ENCODE measurements at places on chromosomes 1 and 21.

DNA sequence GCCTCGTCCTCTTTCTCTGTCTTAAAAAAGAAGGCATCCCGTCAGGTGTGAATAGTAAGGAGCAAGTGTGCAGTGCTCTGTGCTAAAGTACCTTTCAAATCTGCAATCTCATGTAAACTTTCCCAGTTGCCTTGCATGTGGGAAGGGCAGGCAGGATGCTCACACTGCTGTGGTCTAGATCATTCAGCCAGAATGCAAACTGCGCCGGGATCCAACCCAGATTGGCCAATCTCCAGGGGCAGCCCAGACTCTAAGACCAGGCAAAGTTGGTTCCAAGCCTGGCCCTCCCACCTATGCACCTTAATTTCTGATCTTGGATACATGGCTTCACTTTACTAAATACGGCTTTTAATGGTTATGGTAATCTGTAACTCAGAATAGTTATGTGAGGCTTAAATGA, 3.2 kb upstream of the MAP1LC3C start:
- DNase-seq: no peak

- no peak for DNase-seq
Measured at GRCh38 chr1:227317011-227317451, 1.3 kb downstream of the CDC42BPA start.

DNA sequence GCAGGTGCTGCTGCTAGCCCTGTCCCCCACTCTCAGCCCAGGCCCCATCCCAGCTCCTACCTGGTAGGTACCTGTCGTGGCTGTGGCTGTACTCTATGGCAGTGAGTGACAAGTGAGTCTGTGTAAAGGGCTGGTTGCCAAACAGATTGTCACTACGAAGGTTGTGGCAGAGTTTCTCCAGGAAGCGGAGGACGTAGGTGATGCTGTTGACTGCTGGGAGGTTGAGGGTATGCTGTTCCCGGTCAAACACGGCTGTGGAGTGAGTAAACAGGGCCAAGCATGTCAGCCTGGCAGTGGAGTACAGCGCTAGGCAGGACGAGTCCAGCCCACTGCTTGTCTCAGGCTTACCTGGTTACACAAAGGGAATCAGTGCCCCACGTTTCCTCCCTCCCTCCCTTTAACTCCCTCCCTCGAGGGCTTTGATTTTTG, 24.8 kb upstream of the SLFNL1 start:
- no peak for DNase-seq

DNA sequence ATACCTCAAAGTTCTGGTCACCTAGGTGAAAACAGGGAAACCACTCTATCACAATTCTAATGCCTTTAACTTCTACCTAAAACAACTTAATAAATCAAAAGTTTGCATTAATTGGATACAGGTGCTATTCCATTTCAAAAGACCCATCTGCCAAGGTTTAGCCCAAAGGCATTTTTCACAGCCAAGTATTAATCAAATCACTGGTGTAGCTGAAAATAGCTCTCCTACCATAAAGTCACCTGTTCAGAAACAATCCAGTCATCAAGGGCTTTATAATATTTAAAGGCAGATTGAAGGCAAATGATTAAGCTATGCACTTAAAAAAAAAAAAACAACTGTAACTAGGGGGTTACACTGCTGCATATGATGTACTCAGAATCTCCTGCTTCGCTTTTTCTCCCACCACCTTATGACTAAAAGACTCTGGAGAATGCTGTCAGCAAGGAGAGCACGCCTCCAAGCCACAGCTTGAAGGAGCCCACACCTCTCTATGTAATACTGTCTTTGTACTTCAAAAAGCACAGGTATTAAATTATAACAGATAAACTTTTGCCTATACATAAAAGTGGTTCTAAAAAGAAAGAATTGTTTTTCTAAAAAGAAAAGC, 20.5 kb downstream of the KIAA0319L start:
- no peak for DNase-seq

DNA sequence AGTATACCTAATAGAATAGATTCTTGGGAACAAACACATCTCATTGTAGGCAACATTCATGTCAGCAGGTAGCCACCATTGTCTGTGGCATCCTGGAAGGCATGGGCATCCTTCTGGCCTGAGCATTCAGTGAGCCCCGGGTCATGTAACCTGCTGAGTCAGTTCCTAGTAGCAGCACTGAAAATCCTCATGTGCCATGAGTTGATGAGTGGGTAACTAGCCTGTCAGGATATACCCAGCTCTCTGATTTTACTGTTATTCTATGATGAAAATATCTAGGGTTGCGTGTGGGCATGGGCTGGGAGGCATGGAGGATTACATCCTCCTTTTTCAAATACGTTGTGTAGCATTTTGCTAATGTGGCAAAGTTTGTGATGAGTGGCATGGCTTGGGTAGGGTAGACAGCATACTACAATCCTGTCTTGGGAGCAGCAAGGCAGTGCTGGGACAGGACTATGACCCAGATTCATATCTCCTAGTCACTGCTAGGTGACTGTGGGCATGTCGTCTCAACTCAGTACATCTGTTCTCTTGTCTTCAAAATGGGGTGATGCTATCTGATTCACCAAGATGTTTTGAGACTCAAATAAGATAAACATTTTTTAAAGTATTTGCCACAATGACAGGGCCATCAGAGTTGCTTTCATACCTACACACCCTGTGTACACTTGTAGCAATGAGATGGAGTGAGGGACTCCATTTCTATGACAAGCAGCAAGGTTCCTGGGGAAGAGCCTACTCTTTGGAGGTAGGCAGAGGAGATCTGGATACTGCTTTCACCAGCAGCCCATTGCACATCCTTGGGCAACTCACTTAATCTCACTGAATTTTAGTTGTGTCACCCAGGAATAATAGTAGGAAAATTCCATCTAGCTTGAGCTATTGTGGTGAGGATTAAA, 62.5 kb downstream of the CD58 start:
- no peak for DNase-seq
